ENCODE measurements at places on chromosomes 13 and 19.
A peak's percentile ranks its signal among the peaks of the same experiment; 100 is the strongest.

- DNase-seq: no peak
Measured at GRCh38 chr13:81442904-81443303, 1102.0 kb upstream of the SPRY2 start.

GRCh38 chr13:78562237-78562889 lies 41.0 kb downstream of the POU4F1 start:
- no peak for DNase-seq

DNA sequence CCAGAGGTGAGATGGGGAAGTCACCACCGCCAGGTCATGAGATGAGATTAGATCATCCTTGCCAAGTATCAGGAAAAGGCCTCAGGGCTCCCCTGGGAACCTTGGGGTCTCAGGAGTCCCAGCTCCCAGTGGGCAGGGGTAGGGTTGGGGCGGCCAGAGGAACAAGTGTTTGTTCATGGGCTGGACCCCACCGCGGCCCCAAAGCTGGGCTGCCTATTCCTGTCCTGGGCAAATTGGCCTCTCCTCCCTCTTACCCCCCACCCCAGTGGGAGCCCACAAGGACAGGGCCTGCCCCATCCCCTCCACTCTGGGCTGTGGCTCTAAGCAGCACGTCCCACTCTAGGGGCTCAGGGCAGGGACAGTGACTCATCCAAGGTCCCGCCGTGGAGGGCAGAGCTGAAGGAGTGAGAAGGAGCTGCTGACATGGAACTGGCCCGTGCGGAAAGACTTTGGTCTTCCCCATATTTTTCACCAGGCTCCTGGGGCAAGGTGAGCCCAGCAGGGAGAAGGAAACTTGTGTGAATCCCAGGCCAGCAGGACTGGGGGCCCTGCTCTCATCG lies 4.0 kb upstream of the HCN2 start:
- no peak for DNase-seq

- DNase-seq: peak; percentile 7
Measured at GRCh38 chr13:97810152-97810551, 143.3 kb upstream of the IPO5 start.

GRCh38 chr19:1047696-1048147 lies 7.8 kb downstream of the ABCA7 start:
- no peak for DNase-seq

GRCh38 chr13:42968906-42969305 lies 23.1 kb downstream of the EPSTI1 start:
- no peak for DNase-seq

DNA sequence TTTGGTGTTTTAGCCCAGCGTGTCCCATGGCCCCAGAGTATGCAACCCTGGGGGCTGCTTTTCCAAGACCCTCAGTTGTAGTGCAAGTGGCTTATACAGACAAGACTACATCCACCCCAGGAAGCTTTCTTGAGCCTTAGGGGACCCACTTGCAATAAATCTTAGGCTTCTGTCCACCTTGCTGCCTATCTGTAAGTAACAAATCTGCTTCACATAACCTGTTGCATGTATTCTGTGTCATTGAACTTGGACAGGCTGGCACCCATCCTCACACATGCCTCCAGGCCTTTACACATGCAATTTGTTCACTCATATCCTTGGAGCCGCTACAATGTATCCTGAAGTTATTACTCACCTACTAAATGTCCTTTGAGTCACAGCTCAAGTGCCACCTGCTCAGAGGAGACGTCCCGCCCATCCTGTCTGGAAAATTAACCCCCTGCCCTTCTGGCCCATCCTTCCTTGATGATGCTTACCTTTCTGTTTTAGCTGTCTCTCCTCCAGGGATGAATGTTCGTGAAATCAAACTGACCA lies 101.2 kb downstream of the ZNF536 start:
- DNase-seq: no peak

DNA sequence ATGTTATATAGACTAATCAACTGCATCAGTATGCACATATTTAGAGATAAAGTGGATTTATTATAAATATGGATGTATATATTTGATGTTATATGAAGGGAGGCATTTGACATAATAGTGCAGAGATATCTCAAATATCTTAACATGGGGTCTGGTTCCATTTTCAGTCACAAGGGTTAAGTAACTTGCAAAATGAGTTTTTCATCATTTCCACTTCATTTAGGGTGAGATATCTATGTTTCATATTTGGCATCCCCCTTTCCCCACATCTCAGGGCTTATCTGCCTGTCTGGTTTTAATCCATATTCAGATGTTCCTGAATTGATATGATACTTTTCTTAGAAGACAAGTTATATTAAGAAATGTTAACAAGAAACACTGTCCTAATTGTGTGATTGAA lies 2141.2 kb downstream of the PCDH9 start:
- no peak for DNase-seq

GRCh38 chr13:63393112-63393511 lies 1977.5 kb upstream of the PCDH20 start:
- DNase-seq: no peak

- no peak for DNase-seq
Measured at GRCh38 chr13:110374431-110375370, 67.6 kb downstream of the COL4A2 start.

DNA sequence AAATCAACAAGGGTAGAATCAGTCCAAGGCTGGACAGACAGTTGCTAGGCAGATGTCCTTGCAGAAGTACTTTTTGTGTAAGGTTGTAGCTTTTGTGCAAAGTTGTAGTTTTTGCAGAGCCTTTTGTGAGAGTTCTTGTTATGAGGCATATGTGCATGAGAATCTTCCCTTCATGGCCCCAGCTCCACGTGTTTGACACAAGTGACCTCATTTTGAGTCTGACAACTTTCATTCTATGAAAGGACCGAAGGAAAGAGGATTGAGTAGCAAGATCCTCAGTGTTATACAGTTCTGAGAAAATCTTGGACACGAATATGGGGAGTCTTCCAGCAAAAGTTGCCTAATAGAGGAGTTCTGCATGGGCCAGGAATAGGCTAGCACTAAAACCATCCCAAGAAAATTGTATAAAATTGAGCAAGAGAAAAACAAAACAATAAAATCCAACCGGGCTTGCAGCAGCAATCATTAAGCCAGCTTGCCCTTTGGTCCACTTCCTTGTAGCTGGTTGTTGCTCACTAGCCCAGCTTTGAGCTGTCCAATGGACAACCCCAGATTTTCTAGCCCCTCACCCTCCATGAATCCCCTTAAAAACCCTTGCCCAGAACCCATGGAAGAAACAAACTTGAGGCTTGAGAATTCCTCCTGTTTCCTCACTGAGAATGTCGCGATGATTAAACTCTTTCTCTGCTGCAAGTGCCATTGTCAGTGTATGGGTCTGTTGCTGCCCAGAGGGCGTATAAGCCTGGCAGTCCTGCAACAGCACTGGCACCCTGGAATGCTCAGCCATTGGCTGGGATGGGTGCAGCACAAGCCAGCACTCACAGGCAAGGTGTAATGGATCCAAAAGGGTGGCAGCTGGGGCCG lies 6.5 kb downstream of the EPSTI1 start:
- no peak for DNase-seq

- no peak for DNase-seq
Measured at GRCh38 chr19:51060973-51061372, 3.9 kb downstream of the KLK13 start.

- no peak for DNase-seq
Measured at GRCh38 chr19:44614313-44614712, 950 bp downstream of the IGSF23 start.

GRCh38 chr13:112982281-112983041 lies 13.4 kb downstream of the MCF2L start:
- DNase-seq: no peak

DNA sequence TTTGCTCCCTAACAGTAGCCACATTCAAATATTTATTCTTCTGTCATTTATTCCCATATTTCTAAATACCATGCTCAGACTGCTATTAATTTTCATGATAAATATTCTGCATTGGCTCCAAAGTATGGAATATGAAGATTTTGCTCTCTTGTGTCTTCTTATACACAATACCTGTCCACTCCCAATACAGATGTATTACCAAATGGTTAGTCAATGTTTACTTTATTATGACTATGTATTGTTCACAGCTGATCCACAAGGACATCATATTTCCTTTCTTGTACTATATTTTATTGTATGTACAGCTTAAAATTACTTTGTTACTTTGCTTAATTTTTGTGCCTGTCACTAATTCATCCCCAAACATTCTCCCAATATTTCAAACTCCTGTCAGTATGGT lies 322.3 kb downstream of the OXGR1 start:
- no peak for DNase-seq

GRCh38 chr13:71590654-71591148 lies 276.3 kb downstream of the DACH1 start:
- no peak for DNase-seq

- peak; percentile 51 for DNase-seq
Measured at GRCh38 chr13:29664591-29664990, 69.1 kb upstream of the SLC7A1 start.

DNA sequence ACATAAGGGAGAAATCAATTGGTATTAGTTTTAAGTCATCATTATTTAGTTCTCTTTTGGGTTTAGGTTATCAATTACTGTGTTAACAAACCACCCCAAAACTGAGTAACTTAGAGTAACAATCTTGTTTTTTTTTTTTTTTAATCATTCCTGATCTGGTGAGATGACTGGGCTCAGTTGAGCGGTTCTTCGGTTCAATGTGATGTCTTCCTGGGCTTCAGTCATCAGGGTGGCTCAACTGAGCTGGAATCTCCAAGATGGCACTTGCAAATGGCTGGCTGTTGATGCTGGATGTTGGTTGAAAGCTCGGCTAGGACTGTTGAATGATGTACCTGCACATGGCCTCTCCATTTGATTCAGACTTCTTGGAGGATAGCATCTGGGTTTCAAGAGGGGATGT lies 3.2 kb upstream of the TARM1 start:
- DNase-seq: no peak

All from hematopoietic multipotent progenitor cell treated with erythropoietin and hydrocortisone succinate and interleukin-3 and kit ligand, for 4 days (in vitro differentiated cells).